ENCODE measurements at places on chromosomes 5 and 9.

- DNase-seq: no peak
These were observed 31.1 kb downstream of the MEGF9 start for GRCh38 chr9:120683150-120683549.

DNA sequence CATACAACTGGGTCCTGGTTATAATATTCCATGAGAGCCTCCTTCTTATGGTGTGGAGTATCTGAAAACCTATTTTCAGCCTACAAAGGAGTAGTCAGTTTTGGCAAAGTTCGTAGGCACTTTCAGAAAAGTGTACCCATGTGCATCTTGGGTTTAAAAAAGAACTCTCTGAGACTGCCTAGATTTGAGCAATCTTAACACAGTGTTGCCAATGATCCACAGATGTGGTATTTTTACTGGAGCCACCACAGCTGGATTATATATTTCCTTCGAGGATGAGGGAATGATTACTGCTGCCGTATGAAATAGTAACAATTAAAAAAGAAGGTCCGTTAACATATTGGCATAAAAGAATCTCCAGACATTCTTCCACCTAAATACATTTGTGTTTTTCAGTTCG lies 1.1 kb downstream of the PALM2AKAP2 start:
- no peak for DNase-seq

- DNase-seq: no peak
These were observed 341.7 kb downstream of the KIAA0825 start for GRCh38 chr5:94276751-94277150.

- no peak for DNase-seq
These were observed 14.8 kb upstream of the CTNNA1 start for GRCh38 chr5:138738399-138738798.

DNA sequence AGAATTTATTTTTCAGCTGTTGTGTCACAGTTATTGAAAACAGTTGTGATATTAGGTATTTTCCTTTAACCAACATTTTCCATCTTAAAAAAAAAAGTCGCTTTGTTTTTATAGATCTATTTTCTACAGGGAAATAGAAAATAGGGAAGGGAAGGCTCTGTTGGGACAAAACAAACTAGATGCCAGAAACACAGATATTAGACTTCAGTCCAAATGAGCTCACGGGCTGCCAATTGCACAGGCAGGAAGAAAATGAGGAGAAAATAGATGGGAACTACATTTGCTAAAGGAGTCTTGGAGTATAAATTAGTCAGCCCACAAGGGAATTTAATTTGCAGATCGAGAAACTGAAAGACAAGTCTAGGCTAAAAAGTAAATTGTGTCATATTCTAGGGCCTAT lies 21.4 kb upstream of the ISOC1 start:
- DNase-seq: no peak

DNA sequence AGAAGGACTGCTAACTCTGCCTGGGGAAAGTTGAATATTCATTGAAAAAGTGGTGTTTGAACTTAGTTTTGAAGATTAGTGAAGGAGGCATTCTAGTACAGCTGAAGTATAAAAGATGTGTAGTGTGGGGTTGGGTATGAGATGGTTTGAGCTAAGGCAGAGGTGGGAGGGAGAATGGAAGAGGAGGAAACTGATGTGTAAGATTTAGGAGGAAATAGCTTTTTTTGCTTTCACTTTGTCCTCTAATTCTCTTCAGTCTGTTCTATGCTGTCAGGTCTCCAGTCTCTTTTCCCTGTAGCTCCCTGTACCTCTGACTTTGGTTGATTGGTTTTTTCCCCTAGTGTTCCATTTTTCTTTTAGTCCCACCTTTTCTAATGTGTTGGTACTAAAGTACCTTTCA lies 9.0 kb downstream of the CREBRF start:
- no peak for DNase-seq

GRCh38 chr5:88656221-88656950 lies 226.6 kb downstream of the MEF2C start:
- DNase-seq: no peak

DNA sequence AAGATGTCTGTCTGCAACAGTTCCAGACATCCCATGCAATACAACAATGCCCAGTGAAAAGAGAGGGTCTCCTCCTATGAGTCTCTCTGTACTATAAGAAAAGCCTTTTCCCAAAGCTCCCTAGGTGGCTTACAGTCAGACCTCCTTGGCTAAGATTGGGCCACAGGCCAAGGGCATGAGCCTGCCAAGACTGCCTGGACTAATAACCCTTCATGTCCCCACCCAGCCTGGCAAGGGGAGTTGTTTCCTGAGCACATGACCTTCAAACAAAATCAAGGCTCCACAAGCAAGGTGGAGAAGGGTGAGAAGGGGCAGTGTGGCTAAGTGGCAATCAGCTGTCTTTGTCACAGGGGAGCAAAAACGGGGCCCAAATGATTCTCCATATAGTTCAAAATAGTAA lies 75.6 kb upstream of the ZSWIM6 start:
- DNase-seq: no peak

GRCh38 chr5:80225189-80225933 lies 30.5 kb downstream of the SERINC5 start:
- DNase-seq: no peak

GRCh38 chr5:135441350-135441831 lies 5.8 kb downstream of the DCANP1 start:
- DNase-seq: no peak

DNA sequence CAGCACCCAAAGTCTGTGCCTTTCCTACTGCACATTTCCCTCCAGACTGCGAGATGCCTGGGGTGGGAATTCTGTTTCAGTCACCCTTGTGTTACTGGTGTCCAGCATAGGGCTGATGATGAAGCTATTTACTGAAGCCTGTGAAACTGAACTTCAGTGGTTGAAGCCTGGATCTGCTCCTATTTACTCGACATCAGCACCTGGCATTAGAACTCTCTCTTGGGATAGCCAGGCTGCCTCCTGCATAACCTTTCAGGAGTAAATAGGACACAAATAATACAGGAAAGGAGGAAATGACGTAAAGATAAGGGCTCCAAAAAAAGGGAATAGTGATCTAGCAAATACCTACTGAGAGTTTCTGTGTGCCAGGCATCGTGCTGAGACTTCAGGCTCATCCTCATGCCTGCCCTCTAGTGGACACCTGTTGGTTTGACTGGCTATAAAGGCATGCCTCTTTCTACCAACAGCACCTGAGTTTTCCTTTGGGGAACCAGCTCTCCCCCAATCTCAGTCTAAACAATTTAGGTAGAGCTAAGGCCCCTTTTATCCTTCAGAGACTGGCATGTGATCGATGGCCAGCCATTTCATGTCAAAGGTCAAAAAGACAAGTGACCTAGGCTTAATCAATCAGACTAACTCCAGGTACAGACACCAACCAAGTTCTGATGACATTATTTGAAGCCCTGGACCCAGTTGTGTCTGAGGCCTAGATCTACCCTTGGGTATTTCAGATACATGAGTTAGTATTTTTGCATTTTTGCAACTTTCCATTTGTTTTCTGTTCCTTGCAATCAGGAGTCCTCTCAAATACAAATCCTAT lies 192.1 kb upstream of the TRIM32 start:
- no peak for DNase-seq

DNA sequence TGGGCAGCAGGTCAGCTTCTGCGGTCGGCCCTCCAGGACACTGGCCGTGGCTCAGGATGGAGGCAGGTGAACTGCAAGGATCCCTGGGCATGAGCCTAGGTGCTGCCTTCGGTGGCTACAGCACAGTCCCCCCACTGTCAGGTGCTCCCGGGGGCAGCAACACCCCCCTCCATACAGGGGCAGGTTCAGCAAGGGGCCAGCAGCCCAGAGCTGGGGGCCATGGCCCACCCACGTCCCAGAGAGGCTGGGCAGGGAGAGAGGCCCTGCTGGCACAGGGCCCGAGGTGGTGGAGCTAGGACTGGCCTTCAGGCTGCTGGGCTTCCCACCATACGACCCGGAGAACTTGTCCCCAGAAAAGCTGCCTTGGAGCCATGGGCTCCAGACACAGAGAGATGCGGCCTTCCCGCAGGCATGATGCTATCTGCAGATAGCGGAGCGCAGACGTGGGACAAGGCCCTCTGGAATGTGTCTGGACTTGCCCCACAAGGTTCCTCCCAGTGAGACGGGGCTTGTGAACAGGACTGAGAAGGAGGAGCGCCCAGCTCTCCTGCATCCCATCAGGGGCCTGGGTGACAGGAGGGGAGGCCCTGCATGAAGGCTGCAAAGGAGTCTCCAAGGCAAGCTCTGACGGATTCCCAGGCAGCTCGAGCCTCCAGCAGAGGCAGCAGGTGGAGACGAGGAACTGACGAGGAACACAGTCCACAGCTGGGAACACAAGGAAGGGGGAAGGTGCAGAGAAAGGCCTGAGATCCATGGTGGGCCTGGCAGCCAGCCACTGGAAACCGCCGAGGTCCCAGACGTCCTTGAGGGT lies 111.1 kb downstream of the VAV2 start:
- DNase-seq: no peak

- no peak for DNase-seq
These were observed 58.7 kb upstream of the GPR151 start for GRCh38 chr5:146574713-146575112.

DNA sequence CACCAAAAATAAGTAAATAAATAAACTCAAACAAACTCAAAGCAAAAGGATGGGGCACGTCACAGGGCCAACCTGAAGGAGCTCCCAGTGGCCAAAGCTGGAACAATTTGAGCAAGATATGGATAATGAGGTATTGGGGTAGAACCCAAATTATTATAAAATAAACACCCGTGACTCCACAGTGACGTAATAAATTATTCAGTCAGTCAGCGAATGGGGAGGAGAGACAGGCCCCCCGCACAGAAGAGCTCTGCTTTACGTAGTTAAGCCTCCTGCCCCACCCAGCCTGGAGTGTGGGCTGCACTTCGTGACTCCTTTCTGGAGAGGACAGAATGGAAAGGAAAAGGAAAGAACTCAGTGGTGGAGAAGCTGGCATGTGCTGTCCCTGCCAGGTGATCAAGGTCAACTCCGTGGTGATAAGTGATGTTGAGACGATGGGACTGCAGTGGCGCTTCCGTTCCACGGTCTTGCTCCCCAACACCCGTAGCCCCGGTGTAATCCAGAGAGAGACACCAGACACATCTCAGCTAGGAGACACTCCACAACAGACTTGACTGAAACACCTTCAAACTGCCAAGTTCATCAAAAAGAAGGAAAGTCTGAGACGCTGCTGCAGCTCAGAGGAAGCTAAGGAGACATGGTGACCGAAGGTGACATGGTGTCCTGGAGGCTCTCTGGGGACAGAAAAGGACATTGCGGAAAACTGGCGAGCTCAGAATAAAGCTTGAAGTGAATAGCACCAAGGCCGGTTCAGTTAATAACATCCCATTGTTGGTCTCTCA lies 83.3 kb upstream of the COL5A1 start:
- DNase-seq: no peak

- DNase-seq: no peak
These were observed 195.6 kb downstream of the SAXO1 start for GRCh38 chr9:18837402-18837801.

- DNase-seq: no peak
These were observed 27.1 kb upstream of the PSAT1 start for GRCh38 chr9:78269784-78270183.

GRCh38 chr5:3509290-3509689 lies 86.3 kb upstream of the IRX1 start:
- DNase-seq: no peak

DNA sequence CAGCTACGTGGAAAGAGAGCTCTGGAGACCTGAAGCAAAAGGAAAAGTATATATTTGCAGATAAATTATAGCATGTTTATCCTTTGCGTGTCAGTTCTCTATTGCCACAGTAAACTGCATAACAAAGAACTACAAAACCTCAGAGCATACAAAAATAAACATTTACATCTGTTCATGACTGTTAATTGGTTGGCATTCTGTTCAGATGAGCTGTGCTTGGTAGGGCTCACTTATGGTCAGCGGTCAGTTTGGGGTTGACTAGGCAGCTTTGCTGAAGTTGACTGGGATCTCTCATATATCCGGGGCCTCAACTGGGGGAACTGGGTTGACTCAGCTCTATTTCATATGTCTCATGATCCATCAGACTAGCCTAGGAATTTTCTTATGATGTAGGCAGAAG lies 257.7 kb downstream of the TLE1 start:
- DNase-seq: no peak

- DNase-seq: no peak
These were observed 1719.1 kb downstream of the MAT2B start for GRCh38 chr5:165224366-165225045.

DNA sequence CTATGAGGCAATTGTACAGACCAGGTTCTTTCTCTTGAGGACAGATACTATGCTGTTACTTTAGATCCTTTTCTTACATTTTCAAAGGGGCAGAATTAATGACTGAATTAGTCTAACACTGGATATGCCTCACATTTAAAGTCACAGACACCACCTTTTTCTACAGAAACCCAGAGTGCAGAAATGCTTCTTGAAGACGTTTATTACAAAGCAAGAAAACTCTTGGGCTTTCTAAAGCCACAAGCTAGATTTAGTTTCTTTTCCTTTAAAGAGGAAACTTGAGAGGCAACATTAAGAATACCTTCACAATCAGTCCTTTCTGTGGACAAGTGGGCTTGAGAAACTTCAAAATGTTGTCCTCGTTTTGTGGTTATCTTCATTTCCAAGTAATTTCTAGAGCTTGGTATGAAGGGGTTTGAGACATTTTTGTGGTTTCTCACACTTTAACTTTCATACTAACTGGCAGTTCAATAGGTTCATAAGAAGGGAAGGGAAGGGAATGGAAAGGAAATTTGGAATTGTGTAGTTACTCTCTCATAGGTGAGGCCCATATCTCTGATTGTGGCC lies 527.4 kb downstream of the RASEF start:
- DNase-seq: no peak

GRCh38 chr5:139671096-139671841 lies 23.1 kb downstream of the CXXC5 start:
- DNase-seq: no peak

DNA sequence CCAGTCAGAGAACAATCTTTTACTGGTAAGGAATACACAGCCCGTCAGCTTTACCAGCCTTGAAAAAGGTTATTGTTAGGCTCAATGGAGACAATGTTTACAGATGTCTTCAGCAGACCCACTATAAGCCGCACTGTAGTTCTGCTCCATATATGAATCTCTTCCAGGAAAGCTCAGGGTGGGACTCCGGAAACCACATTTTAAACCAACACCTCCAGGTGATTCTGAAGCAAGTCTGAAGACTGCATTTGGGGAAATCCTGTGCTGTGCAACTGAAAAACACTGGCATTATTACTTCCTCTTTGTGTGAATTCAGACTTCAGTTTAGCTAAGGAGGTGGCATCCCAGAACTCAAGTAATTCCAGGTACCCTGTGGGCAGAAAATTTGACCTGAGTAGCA lies 3.5 kb downstream of the GZMK start:
- DNase-seq: no peak

GRCh38 chr9:127606043-127606442 lies 6.0 kb upstream of the STXBP1 start:
- no peak for DNase-seq

DNA sequence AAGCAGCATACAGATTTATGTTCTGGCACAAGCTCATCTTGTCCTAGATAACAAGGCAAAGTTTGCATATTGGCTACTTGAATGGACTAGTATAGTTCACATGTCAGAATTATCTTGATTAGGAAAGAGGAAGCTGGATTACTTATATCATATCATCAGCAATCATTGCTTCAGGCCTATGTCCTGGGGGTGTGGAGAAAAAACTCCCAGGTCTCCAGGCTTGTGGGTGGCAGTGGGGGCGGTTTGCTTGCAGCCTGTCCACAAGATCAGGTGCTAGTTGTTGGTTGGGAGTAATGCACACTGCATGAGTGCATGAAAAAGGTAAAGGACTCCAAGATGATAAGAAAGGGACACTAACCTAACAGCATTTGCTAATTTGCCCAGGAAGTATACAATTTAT lies 326.4 kb upstream of the PDE4D start:
- DNase-seq: no peak

GRCh38 chr9:126777733-126778132 lies 27.1 kb upstream of the ZBTB43 start:
- no peak for DNase-seq

- DNase-seq: no peak
These were observed 60.3 kb downstream of the MAPKAP1 start for GRCh38 chr9:125646621-125647100.
